ENCODE measurements at places on chromosomes 7 and 10. TPM values are rescaled to one million over a fixed set of nuclear protein-coding genes. Genes with fewer than 3 reads are reported as not detected.

Gene CPED1
- total RNA-seq, result 82.4 TPM

Gene GRK5
- total RNA-seq, result 24.3 TPM

Gene TMEM213
- total RNA-seq, result not detected

Gene PAX4
- total RNA-seq, result not detected

Gene GSAP
- 30.2 TPM for total RNA-seq

Gene CXCL12
- 79.6 TPM for total RNA-seq

DNA sequence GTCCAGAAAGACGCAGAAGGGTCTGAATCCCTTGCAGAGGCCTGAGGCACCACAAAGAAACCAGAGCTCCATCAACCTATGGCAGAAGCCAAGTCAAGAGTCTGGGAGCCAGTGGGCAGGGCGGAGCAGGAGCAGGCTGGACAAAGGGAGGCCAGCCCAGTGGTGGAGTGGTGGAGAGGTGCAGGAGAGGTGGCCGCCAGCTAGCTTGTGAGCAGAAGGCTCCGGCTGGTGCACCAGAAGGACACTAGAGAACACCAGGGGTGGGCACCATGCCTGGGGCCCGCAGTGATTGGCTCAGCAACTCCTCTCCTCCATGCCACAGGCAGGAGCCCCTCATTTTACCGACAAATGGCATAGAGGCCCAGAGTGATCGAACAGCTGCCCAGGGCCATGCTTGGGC, 186.6 kb downstream of the GRID1 start:
- no peaks in the 10 kb centered on the region for H3K36me3 ChIP-seq
- H3K27ac ChIP-seq, result no peak overlapping the region
- H3K27me3 ChIP-seq, result no peaks in the 10 kb centered on the region

DNA sequence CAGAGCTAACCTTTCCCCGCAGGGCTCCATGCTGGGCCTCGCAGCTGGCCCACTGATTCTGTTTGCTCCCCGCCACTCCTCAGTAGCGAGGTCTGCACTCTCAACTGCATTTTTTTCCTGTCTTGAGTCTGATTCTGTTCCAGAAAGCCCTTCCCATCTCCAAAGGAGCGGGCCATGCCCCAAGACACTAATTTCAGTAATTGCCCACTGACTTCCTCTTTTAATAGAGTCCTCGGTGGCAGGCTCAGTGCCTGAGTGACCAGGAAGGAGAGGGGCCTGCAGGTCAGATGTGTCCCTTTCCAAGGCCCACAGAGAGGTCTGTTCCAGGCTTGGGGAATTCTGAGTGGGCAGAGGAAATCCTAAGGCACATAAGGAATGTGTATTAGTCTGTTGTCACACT, 77.4 kb downstream of the ADCY1 start:
- no peak for DNase-seq
- no peak overlapping the region for H3K4me3 ChIP-seq
- no peaks in the 10 kb centered on the region for H3K27me3 ChIP-seq
- H3K27ac ChIP-seq, result no peak overlapping the region
- H3K4me1 ChIP-seq, result no peaks in the 10 kb centered on the region

GRCh38 chr10:65234261-65234660, 1691.6 kb upstream of the LRRTM3 start:
- no peaks in the 10 kb centered on the region for H3K36me3 ChIP-seq
- no peak for DNase-seq
- no peaks in the 10 kb centered on the region for H3K27me3 ChIP-seq

GRCh38 chr7:104482362-104483037, 154.1 kb downstream of the LHFPL3 start:
- H3K4me1 ChIP-seq, result no peaks in the 10 kb centered on the region
- H3K27me3 ChIP-seq, result no peaks in the 10 kb centered on the region
- no peak overlapping the region for H3K4me3 ChIP-seq
- no peak for DNase-seq
- H3K36me3 ChIP-seq, result no peaks in the 10 kb centered on the region
- no peak overlapping the region for H3K27ac ChIP-seq

DNA sequence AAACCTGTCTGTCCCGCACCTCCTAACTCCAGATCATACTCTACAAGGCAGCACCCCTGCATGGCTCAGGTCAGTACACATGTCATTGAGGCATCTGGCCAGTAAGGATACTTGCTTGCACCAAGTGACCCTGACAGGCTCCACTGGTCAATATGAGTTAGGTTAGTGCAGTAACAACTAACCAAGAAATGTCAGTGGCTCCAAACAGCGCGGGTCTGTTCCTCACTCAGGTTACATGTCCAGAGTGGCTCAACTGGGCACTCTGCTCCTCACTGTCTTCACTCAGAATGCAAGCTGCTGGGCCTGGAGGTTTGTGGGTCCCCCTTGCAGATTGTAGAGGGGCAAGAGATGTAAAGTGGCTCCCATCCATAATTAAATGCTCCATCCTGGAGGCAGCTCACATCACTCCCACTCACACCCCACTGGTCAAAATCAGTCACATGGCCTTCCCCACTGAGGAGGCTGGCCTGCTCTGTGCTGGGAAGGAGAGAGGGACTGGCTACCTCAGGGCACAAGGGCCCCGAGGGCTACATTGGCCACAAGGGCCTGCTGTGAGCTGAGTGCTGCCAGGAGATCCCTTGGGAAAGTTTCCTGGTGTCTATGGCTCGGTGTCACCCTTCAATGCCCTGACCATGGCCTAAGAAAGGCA, 109.1 kb upstream of the GDF10 start:
- no peak overlapping the region for H3K27ac ChIP-seq
- no peaks in the 10 kb centered on the region for H3K27me3 ChIP-seq
- H3K36me3 ChIP-seq, result no peaks in the 10 kb centered on the region
- no peak overlapping the region for H3K4me3 ChIP-seq
- DNase-seq, result no peak

DNA sequence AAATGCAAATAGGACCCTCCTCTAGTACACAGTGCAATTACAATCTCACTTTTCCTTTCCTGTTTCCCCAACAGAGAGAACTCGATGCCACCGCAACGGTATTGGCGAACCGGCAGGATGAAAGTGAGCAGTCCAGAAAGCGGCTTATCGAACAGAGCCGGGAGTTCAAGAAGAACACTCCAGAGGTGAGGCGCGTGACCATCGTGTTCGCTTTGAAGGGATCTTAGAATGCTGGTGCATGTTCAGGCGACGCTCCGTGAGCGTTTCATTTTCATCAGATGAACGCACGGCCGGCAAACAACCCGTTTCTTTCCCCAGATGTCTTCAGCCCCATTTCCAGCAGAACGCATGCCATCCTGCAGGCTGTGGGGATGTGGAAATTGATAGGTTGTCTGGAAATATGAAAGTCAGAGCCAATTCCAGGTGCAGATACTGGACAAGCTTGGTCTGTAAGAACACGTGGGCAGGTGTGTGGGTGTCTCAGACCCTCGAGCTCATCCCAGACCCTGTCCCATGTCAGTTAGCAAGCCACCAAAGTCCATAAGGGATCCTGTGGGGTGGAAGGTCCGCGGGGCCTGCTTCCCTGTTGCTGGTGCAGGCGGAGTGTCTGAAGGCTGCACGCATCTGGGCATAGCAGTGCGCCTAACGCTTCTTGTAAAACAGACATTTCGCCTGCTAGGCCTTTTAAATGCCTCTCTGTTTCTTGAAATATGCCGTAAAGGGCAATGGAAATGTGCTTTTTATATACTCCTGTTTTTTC, 98.8 kb downstream of the CUX1 start:
- no peak overlapping the region for H3K4me3 ChIP-seq
- peaks cover 56% of the 10 kb centered on the region for H3K4me1 ChIP-seq
- no peak for DNase-seq
- H3K27ac ChIP-seq, result peak overlapping the region; percentile 93
- no peaks in the 10 kb centered on the region for H3K36me3 ChIP-seq

- DNase-seq, result no peak
- no peaks in the 10 kb centered on the region for H3K36me3 ChIP-seq
- H3K4me1 ChIP-seq, result no peaks in the 10 kb centered on the region
- no peak overlapping the region for H3K27ac ChIP-seq
Observed at GRCh38 chr7:94261067-94261466, 133.6 kb upstream of the COL1A2 start.

GRCh38 chr10:124296813-124297788, 121.6 kb downstream of the OAT start:
- no peak for DNase-seq
- no peak overlapping the region for H3K27ac ChIP-seq
- no peak overlapping the region for H3K4me3 ChIP-seq
- H3K36me3 ChIP-seq, result no peaks in the 10 kb centered on the region
- H3K4me1 ChIP-seq, result peaks cover 10% of the 10 kb centered on the region

DNA sequence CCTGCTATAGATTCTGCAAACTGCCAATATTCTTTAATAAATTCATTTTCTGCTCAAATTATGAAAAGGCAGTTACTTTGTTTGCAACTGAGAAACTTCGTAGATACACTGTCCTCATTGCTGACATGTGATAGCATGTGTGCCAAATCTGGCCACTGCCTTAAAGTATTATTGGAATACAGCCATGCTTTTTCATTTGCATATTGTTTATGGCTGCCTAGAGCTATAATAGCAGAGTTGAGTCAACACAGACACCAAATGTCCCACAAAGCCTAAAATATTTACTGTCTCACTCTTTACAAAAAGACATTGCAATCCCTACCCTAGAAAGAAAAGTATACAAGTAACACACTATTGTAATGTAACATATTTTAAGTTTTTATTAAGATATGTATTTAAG, 647.4 kb downstream of the XPNPEP1 start:
- no peaks in the 10 kb centered on the region for H3K4me1 ChIP-seq
- no peaks in the 10 kb centered on the region for H3K27me3 ChIP-seq
- no peak overlapping the region for H3K4me3 ChIP-seq
- H3K36me3 ChIP-seq, result no peaks in the 10 kb centered on the region

DNA sequence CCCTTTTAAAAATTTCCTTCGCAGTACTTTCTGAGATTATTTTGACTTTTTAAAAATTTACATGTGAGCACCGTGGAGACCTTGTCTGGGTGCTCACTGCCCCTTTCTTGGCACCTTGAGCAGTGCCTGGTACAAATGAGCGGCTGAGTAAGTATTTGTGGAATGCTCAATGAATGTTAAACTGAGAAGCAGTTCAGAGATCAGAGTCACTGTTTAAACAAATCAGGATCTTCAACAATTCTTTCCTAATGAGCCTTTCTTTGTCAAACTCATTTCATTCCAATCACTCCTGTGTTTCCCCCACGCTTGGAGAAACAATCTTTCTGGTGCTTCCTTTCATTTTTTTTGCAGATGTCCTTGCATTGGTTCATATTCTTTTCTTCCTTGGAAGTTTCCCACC, 611.3 kb upstream of the GALNT17 start:
- H3K27ac ChIP-seq, result no peak overlapping the region
- H3K36me3 ChIP-seq, result no peaks in the 10 kb centered on the region
- H3K4me1 ChIP-seq, result peaks cover 15% of the 10 kb centered on the region

- H3K36me3 ChIP-seq, result no peaks in the 10 kb centered on the region
- no peak overlapping the region for H3K4me3 ChIP-seq
- DNase-seq, result no peak
- no peak overlapping the region for H3K27ac ChIP-seq
Observed at GRCh38 chr10:5105626-5106025, 11.4 kb downstream of the AKR1C3 start.

GRCh38 chr10:103982639-103983038, 15.7 kb downstream of the SLK start:
- H3K4me1 ChIP-seq, result peaks cover 38% of the 10 kb centered on the region
- DNase-seq, result no peak
- no peak overlapping the region for H3K4me3 ChIP-seq

DNA sequence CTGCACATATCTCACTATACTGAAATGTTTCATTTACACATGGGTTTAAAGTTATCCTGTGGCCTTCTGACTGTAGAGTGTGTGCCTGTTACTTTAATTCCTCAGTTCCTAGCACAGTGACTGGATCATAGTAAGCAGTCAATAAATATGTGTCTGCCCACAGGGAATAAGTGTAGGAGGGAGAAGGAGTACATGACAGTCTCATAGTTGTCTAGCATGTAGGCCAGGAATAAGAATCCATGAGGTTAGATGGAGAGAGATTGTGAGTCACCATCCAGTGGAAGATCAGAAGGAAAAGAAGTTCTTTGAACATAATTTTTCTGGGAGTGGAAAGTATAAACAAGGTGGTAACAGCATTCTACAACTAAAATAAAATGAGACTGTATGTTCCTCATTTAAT, 36.6 kb upstream of the SEMA3A start:
- no peaks in the 10 kb centered on the region for H3K36me3 ChIP-seq
- peak overlapping the region; percentile 59 for H3K27ac ChIP-seq
- no peaks in the 10 kb centered on the region for H3K27me3 ChIP-seq
- H3K4me3 ChIP-seq, result no peak overlapping the region

DNA sequence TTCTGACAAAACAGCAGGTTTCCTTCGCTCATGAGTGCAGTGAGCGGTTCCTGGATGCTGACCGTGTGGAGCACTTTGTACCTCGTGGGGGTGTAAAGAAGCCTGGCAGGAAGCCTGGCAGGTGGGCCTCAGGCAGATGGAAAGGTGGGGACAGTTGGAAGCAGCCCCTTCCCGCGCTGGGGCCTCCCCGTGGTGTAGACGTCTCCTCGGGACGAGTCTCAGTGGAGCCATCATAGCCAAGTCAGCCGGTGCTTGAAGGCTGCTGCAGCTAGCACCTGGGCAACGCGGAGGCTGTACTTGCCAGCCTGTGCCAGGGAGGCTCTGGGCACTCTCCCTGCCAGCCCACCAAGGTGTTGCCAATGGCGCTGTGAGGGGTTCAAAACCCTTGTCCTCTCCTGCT, 154.5 kb downstream of the WDR37 start:
- H3K36me3 ChIP-seq, result no peaks in the 10 kb centered on the region
- no peaks in the 10 kb centered on the region for H3K4me1 ChIP-seq
- H3K27ac ChIP-seq, result no peak overlapping the region
- no peak overlapping the region for H3K4me3 ChIP-seq

DNA sequence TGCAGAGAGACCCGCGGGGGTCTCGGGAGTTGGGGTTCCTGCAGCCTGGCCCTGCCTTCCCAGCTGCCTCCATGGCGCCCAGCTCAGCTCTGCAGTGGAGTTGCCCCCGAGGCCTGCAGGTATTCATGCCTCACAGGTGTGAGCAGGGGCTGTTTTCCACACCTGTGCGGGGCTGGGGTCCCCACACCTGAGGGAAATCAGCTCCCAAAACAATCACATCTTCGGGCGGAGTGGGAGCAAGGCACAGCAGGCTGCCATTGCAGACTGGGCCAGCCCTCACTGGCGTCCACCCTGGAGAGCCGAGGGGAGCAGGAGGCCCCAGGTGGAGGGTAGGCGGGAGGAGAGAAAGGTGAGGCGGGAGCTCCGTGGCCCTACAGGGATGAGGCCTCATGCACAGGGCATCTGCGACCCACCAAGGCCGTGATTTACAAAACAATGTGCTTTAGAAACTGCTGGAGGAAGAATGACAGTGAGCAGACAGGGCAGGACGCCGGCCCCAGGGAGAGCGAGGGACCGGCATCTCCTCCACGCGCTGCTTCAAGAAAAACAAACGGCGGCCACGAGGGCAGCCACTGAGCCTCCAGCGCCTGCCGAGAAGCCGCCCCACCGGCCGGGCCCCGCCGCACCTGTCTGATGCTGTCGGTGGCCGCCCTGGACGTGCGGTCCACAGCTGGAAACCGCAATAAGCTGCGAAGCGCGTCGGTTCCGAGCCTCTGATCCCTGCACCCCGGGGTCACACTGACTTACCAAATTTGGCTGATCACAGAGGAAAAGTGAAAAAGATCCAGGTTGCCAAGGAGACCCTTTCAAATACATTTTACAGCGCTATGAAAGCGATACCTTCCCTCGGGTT, 53.0 kb upstream of the PDGFA start:
- no peaks in the 10 kb centered on the region for H3K36me3 ChIP-seq
- peaks cover 24% of the 10 kb centered on the region for H3K4me1 ChIP-seq
- H3K4me3 ChIP-seq, result no peak overlapping the region
- no peak for DNase-seq
- H3K27ac ChIP-seq, result no peak overlapping the region

GRCh38 chr10:4196771-4197390, 411.9 kb upstream of the KLF6 start:
- DNase-seq, result no peak
- no peaks in the 10 kb centered on the region for H3K27me3 ChIP-seq
- H3K36me3 ChIP-seq, result no peaks in the 10 kb centered on the region
